ENCODE measurements at places on chromosomes 6 and 20.

DNA sequence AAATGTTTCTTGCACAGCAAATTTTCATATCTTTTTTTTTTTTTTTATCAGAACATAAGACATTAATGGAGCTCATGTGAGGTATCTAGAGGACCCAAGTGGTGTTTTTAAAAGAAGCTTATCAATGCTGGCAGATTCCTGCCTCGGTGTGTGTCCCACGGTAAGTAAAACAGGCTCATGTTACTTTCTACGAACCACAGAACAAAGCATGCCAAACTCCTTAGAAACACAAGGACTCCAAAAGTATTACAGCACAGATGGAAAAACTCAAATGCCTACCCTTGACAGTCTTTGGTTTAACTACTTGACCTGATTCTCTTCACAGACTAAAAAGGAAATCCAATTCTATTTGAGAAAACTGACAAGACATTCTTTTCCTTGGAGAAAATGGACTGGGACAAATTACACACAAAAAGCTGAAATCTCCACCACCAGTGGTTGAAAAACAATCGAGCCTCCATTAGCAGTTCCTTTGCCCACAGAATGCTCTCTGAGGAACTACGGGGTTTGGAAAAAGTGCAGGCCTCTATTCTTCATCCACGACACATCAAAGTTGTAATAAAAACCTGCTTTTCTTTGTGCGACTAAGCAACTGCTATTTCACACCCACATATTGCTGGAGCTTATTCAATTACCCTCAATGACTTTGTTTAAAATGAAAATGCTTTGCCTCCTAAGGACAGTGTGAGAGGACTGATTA is 5.4 kb downstream of the METTL24 start:
- DNase-seq: no peak

DNA sequence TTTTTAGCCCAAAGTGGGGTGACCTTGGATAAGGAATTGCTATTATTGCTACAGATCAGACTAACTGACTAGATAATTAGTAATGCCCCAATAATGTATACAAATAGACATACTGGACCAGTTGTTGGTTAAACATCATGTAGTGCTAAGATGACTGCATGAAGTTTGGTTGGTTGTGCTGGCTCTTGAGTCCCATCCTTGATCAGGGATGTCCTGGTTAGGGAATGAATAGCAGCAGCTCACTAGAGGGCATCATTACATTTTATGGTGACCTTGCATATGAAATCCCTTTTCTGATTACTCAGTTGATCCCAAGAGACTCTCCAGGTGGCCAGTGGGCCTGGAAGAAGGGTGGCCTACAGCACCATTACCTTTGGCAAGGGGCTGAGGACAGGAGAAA is 10.9 kb downstream of the TPBG start:
- no peak for DNase-seq

DNA sequence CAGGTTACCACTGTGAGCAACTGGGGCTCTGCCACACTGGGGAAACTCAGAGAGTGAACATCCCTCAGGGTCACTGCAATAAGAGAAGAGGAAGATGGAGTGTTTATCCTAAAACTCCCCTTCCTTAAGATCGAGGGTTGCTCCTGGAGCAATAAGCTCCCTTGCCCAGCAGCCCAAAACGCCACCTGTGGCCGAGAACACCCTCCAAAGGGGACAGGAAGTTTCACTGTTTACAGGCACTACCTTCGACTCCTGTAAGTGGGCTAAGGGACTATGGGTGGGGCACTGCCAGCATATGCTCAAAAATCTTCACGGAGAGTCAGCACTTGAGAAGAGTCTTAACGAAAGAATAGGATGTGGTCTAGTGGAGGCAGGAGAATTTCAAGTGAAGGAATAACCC is 132.5 kb downstream of the FAXC start:
- DNase-seq: no peak

DNA sequence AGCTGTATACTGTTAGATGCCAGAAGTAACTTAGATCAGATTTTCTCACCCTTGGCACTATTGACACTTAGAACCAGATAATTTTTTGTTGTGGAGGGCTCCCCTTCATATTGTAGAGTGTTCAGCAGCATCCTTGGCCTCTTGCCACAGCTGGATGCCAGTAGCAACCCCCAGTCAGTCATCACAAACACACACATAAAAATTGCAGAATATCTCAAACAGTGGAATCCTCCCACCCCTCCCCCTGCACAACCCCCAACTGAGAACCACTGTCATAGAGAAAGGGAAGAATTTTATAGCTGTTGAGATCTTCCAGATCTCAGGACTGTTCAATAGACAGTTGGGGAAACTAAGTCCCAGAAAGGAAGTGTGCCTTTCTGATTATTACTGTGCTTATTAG is 81.2 kb upstream of the VSTM2L start:
- no peak for DNase-seq

GRCh38 chr6:37077905-37078296 is 72.4 kb downstream of the FGD2 start:
- DNase-seq: no peak

GRCh38 chr6:46035242-46035641 is 19.6 kb upstream of the CLIC5 start:
- peak; percentile 47 for DNase-seq

GRCh38 chr20:9160757-9161156 is 91.9 kb downstream of the PLCB4 start:
- no peak for DNase-seq

DNA sequence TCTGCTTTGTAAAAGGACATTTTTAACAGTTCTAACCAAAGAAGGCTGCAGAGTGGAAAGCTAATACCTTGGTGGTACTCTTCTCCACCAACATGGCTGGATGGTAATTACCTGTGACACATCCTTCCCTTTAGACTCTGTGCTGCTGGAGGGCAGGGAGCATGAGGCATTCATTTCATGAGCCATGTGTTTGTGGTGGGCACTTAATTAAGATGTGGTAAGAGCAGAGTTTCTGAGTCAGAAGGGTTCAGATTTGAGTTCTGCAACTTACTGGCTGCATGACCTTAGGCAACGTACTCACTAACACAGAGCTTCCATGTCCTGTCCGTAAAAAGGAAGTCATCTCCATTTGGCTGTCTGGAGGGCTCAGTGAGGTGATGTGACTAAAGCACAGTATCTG is 9.1 kb upstream of the ZNF133 start:
- DNase-seq: no peak

- DNase-seq: no peak
These were observed 232.1 kb downstream of the LRFN2 start for GRCh38 chr6:40355066-40355465.

DNA sequence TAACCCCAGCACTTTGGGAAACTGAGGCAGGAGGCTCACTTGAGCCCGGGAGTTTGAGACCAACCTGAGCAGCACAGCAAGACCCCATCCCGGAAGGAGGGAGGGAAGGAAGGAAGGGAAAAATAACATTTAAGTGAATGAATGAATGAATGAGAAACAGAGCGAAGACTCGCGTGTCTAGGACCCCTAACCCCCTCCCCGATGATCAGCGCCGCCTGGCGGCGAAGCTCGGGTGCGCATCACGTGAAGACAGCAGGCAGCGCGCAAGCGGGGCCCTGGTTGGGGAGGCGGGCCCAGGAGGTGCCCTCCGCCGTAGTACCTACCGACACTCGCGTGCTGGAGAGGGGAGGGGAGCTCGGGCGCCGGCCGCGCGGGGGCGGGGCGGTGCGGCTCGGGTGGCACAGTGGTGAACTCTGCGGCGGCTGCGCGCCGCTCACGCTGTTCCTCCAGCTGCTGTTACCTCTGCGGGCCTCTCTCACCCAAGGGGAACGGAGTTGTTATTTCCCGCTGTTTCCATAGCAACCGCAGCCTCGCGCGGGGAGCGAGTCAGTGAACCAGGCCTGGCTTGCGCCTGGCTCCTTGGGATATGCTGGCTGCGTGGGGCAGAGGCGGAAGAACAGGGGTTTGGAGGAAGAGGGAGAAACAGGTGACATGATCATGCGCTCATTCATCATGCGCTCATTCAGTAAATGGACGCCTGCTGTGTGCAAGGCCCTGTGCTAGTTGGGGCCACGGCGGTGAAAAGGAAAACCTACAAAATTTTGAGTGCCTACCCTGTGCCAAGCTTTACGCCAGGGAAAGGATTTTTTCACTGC is 2.0 kb upstream of the DCDC2 start:
- peak; percentile 26 for DNase-seq

DNA sequence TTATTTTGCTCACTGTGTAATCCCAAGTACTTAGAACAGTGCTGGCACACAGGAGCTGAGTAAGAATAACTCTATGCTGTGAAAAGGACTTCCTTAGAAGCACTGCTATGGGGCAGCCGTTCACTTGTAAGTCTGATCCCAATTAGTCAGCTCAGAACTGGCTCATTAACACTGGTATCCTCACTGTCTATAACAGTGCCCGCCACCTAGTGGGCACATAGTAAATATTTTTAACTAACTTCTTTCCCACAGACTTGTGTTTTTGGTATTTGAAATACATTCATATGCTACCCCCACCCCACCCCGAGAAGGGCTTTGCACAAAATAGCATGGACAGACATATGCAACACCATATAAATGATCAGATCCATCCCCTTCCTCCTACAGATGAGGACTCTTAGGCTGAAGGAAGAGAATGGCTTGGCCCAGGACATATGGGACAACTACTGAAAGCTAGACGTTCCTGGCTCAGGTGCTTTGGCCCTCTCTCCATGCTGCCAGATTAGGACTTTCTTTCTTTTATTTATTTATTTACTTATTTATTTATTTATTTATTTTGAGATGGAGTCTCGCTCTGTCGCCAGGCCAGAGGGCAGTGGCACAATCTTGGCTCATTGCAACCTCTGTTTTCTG is 47.1 kb downstream of the DST start:
- no peak for DNase-seq

DNA sequence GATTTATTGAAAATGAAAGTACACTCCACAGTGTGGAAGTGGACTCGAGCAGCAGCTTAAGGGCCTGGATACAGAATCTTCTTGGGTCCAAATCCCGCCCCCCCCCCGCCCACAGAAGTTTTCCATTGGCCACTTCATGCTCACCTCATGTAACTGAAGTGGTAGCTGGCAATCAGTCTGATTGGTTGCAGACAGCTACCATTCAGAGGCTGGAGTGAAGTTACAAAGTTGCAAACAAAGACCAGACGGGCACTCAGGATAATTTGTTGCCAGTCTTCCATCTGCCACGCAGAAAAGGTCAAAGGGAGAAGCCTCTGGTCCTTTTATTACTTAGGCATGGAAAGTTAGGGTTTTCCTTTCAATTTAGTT is 25.8 kb upstream of the FABP7 start:
- no peak for DNase-seq

GRCh38 chr6:1797801-1798200 is 188.1 kb downstream of the FOXC1 start:
- no peak for DNase-seq

DNA sequence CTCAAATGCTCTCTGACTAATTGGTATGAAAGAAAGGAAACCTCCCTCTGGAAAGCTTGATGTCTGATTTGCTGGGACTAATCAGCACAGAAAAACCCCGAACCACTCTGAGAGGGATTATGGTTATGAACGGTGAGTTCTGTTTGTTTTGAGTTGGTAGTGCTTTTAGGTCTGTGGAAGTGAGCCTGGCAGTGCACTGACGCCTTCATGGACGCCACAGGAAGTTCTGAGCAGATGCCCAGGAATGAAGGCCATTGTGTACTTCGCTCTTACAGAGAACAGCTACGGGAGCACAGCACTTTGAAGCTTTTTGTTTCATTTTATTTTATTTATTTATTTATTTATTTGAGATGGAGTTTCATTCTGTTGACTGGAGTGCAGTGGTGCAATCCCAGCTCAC is 754.1 kb downstream of the QKI start:
- no peak for DNase-seq

GRCh38 chr6:137801352-137802114 is 65.5 kb upstream of the TNFAIP3 start:
- DNase-seq: no peak

DNA sequence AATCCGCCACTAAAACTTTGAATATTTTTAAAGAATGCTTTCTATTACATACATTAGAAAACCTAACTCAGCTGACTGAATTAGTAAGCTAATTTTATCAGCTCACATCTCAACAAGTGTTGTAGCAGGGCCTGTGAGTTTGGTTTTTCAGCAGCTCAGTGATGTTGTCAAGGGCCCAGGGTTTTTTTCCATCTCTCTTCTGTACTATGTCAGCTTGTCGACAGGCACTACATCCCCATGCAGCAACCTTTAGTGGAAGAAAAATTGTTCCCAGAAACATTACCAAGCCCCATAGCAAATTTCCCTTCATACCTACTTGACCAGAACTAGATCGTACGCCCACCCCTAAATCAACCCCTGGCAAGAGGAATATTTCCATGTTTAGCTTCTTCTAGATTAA is 170.3 kb upstream of the TNFAIP3 start:
- no peak for DNase-seq

- no peak for DNase-seq
These were observed 171.1 kb upstream of the RGS17 start for GRCh38 chr6:153302133-153302532.

DNA sequence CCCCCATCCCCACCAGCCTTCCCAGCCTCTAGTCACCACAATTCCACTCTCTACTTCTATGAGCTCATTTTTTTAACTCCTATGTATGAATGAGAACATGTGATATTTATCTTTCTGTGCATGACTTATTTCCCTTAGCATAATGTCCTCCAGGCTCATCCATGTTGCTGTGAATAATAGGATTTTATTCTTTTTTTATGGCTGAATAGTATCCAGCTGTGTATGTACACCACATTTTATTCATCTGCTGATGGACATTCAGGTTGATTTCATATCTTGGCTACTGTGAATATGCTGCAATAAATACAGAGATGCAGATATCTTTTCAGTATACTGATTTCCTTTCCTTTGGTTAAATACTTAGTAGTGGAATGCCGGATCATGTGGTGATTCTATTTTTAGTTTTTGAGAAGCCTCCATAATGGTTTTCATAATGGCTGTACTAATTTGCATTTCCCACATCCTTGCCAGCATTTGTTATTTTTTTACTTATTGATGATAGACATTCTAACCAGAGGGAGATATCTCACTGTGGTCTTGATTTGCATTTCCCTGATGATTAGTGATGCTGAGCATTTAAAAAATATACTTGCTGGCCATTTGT is 194.9 kb downstream of the PACRG start:
- no peak for DNase-seq

- DNase-seq: no peak
These were observed 106.0 kb downstream of the TRIM27 start for GRCh38 chr6:28817808-28818145.

GRCh38 chr20:517221-517620 is 26.4 kb downstream of the CSNK2A1 start:
- no peak for DNase-seq

GRCh38 chr20:40571639-40572038 is 117.4 kb downstream of the MAFB start:
- DNase-seq: no peak

All from LNCaP clone FGC (cell line).